Memory B cell (primary cell): ENCODE measurements at places on chromosomes 1 and 21.

- no peak for DNase-seq
These were observed 49.4 kb downstream of the TENT5C start for GRCh38 chr1:117655220-117655577.

- no peak for DNase-seq
These were observed 10.4 kb downstream of the LGALS8 start for GRCh38 chr1:236534151-236534651.

- DNase-seq: no peak
These were observed 3.0 kb downstream of the HLX start for GRCh38 chr1:220882061-220882891.

- DNase-seq: no peak
These were observed 24.1 kb downstream of the METTL13 start for GRCh38 chr1:171805395-171806115.

GRCh38 chr1:220908757-220909156 lies 29.5 kb downstream of the HLX start:
- DNase-seq: peak; percentile 30

DNA sequence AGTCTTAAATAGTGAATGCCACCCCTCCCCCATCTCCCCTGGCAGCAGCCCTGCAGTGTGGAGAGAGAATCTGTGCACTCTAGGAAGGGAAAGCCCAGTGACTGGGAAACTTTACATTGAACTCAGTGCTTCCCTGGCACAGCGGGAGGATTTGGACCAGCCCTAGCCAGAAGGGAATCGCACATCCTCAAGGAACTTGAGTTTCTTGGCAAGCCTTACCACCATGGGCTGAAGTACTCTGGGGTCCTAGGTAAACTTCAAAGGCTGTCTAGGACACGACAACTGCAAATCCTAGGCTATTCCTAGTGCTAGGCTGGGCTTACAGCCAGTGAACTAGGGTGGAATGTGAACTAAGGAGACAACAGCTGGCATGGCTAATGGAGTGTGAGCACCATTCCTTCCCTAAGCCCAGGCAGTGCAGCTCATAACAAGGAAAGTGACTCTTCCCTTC lies 88.3 kb downstream of the COL24A1 start:
- DNase-seq: no peak

DNA sequence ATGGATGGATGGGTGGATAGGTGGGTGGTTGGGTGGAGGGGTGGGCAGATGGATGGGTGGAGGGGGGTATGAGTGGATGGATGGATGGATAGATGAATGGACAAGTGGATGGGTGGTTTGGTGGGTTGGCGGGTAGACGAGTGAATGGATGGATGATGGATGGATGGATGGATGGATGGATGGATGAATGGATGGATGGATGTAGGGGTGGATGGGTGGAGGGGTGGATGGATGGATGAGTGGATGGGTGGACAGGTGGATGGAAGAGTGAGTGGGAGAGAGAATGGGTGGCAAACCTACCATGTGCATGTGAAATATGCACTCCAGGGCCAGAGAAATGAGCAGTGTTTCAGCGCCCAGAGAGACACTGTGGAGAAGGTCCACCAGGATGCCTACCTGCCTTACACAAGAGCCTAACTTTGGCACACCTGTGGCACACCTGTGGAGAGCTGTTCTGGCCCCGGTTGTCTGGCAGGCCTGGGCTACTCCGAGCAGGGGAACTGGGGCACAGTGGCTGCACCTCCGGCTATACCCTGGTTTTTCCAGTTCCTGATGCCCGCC lies 12.8 kb downstream of the EPHA2 start:
- no peak for DNase-seq

DNA sequence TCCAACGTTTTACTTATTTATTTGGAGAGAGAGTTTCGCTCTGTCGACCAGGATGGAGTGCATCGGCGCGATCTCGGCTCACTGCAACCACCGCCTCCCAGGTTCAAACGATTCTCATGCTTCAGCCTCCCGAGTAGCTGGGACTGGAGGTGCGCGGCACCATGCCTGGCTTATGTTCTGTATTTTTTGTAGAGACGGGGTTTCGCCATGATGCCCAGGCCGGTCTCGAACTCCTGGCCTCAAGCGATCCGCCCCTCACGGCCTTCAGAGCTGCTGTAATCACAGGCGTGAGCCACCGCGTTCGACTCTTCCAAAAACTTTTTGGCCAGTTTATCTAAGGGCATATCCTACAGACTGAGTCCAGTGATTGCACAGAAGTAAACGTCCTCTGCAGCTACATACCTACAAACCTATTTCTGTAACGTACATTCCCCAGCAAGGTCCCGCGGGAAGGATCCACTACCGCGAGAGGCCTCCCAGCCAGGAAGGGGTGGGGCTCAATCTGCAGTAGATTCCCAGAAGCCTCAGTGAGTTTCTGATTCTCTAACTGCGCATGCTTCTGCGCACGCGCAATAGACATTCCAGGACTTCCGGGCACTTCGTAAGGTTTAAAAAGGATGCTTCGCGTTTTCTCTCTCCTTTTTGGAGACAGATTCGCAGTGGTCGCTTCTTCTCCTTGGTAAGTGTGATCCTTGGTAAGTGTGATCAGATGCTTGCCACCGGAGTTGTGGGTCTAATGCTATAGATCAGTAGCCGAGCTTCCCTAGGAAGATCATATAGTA lies at the start of gene RCC1:
TSS of gene RCC1 (plus strand) at position 638 of the 782 bp plus-strand sequence. CDS start 23,824 bp downstream, outside the sequence.
- peak; percentile 81 for DNase-seq

GRCh38 chr21:33843216-33843615 lies 72.4 kb downstream of the ATP5PO start:
- no peak for DNase-seq

GRCh38 chr1:7511381-7511780 lies 259.7 kb upstream of the VAMP3 start:
- DNase-seq: no peak

DNA sequence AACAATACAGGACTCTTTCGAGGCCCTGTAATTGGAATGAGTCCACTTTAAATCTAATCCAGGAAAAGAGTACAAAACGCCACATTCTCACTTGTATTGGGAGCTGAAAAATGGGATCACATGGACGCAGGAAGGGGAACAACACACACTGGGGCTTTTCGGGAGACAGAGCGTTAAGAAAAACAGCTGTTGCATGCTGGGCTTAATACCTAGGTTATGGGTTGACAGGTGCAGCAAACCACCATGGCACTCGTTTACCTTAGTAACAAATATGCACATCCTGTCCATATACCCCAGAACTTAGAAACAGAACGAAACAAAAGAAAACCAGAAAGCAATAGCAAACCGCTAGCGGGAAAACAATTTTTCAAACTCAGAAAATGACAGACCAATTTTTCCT lies 1532.7 kb upstream of the TPTE start:
- DNase-seq: no peak

DNA sequence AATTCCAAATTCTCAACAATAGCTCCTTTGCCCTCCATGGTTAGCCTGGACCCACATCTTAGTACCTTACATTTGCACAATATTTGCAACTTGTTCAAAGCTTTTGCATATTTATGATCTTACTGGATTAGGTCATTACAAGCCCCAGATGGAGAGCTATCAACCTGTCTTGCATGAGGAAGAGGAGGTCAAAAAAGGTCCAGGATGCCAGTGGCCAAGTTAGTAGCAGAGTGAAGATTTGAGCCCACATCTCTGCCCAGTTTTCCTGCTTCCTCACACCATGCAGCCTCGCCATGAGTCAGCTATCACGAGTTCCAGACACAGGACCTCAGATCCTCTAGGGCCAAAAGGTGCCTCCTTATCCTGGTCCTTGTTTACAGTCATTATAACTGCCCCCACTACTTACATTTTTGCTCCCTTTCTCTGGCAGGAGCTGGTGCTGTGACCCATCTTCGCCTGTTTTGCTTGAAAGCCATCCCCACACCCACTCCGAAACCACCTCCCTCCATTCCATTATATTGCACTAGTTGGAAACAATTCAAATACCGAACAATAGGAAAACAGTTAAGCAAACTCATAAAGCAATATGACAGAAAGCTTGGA lies 5.0 kb upstream of the AHCYL1 start:
- no peak for DNase-seq

GRCh38 chr1:110476028-110476765 lies 25.2 kb downstream of the PROK1 start:
- no peak for DNase-seq

DNA sequence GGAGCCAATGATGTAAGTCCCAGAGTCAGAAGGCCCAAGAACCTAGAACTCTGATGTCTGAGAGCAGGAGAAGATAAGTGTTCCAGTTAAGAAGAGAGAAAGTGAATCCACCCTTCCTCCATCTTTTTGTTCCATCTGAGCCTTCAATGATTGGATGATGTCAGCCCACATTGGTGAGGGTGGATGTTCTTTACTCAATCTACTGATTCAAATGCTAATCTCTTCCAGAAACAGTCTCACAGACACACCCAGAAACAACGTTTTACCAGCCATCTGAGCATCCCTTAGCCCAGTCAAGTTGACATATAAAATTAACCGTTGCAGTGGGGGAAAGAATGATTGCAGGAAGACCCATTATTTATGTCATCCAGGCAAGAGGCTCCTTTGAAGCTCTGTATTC lies 16.5 kb upstream of the RNF220 start:
- DNase-seq: no peak

DNA sequence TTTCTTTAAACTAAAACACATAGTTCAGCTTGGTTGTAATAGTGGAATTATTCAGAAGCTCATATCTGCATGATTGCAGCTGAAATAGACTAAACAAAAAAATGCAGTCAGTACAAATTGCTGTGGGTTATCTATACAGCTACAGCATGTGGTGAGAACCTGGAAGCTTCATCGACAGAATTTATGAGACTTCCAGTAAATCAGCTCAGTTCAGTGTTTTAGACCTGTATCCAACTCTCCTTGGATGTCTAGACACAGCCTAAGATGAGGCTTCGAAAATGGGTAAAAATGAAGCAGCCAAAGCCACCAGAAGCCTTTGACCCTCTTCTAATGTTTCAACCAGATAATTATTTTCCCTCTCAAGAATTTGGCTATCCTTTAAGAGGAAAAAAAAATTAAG lies 127.1 kb upstream of the C1orf105 start:
- no peak for DNase-seq

- peak; percentile 64 for DNase-seq
These were observed 5.2 kb upstream of the FCER1G start for GRCh38 chr1:161209790-161210409.

- no peak for DNase-seq
These were observed 30.5 kb downstream of the NRIP1 start for GRCh38 chr21:15034126-15034853.

- DNase-seq: no peak
These were observed 181.2 kb downstream of the PLPPR4 start for GRCh38 chr1:99445486-99445885.

DNA sequence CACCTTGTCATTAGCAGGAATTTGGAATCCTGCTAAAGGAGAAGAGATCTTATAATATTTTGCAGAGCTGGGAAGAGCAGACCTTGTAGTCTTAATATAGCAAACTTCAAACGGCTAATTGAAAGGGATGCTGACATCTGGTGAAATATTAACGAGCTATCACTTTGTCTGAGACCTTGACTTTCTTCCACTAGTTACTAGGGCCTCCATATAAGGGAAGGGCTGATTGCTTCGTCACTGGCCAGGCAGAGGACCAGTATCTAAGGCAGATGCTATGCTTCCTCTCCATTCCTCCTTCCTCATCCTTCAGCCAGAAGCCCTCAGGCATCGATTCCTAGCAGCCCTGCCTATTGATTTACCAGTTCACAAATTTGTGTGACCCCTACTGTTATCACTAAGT lies 6.0 kb upstream of the VTCN1 start:
- no peak for DNase-seq

- no peak for DNase-seq
These were observed 274.5 kb upstream of the C1orf174 start for GRCh38 chr1:4174291-4175200.

GRCh38 chr21:25913479-25913878 lies 178.7 kb downstream of the GABPA start:
- no peak for DNase-seq

- no peak for DNase-seq
These were observed 8.2 kb downstream of the LPAR3 start for GRCh38 chr1:84884671-84885389.

- DNase-seq: no peak
These were observed 49.5 kb downstream of the FASLG start for GRCh38 chr1:172708452-172708851.

DNA sequence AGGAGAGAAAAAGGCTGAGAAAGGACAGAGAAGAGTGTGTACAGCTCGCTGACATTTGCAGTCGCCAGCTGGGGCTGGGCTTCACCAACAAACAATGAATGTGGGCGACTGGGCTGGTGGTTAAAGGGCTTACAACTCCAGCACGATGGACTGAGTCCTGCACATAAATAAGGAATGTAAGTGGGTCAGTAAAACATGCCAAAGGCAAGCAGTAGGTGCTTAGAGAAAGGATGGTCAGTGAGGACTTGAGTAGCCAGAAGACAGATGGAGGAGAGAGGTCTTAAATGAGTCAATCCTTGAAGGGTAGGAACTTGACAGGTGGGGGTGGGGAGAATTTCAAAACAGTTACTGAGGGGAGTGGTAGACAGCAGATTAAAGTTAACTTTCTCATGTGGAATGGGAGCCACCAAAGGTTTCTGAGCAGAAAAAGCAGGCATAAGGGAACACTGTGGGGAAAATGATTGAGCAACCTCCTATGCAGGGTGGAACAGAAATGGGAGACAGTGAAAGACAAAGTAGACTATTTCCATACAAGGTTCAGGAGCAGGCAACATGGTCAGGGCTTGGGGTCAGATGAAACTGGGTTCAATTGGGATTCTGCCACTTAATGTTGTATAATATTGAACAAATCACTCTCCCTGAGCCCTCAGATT lies 37.4 kb downstream of the GADD45A start:
- no peak for DNase-seq

DNA sequence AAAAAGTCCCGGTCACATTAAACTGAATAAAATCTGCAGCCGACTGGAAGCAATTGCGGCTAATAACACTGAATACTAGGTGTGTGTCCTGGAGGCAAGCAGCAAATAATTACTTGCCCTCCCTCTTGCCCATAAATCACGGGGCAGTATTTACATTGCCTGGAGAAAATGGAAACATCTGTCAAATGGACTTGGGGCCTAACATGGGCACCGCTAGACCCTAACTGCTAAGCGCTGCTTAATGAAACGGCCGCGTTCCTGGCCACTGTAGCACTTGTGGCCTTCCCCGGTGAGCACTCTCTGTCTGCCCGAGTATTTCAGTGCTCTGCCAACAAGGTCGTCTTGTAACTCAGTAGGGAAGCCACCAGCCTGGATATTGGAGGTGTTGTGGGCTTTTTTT lies 23.9 kb upstream of the KNCN start:
- no peak for DNase-seq

DNA sequence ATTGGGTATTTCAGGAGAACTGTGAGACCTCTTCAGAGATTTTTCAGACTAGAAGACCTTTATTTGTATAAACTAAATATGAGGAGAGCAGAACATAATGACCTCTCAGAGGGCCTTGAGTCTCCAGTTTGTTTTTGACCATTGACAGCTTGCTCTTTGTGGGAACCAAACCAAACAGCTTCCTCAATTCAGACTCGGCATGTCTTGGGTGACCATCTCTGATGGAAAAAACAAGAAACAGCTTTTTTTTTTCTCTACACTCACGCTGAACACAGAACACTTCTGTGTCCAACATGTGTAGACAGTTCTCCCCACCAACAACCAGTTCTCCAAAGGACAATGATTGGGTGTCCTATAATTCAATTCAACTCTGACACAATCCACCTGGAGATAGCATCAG lies 11.5 kb downstream of the ATP1A4 start:
- no peak for DNase-seq
